ENCODE measurements at places on chromosomes 1 and 21.

DNA sequence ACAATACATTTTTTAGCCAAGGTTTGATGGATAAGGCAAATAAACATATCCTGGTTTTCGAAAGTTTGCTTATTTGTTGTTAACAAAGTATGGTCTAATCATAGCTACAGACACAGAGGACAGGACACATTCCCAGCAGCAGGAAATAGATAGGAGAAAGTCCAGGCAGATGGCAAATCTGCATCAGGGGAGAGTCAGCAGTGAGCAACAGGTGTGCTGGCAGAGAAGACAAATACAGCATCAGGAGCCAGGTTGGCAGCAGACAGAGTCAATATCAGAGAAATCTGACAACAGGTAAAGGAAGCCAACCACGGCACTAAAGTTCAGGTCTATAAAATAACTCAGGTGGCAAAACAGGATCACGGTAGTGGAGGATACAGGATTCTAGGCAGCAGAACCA lies 210.7 kb upstream of the PTBP2 start:
- H3K36me3 ChIP-seq, result no peaks in the 10 kb centered on the region
- DNase-seq, result no peak
- no peaks in the 10 kb centered on the region for H3K4me1 ChIP-seq
- H3K27me3 ChIP-seq, result no peaks in the 10 kb centered on the region
- no peak overlapping the region for H3K27ac ChIP-seq

DNA sequence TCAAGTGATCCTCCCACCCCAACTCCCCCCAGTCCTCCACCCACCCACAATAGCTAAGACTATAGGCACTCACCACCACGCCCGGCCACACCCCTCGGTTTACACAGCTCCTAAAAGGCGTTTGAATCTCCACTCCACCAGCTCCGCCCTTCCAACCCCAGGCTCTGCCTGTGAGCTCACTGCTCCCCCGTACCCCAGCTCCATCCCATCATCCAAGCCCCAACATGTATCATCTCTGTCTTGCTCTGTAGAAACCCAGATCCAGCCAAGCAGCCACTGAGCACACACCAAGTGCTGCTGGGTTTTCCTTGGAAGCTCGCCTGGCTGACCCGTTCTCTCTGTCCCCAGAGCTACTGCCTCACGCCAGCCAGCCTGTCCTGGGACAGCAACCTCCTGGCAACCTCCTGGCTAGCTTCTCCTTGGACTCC lies 12.0 kb upstream of the S100A2 start:
- no peaks in the 10 kb centered on the region for H3K4me1 ChIP-seq
- H3K4me3 ChIP-seq, result no peak overlapping the region
- H3K27ac ChIP-seq, result no peak overlapping the region

GRCh38 chr1:73943270-73943669 lies 254.7 kb downstream of the LRRIQ3 start:
- no peak for DNase-seq
- H3K4me3 ChIP-seq, result no peak overlapping the region
- no peak overlapping the region for H3K27ac ChIP-seq
- H3K4me1 ChIP-seq, result 0 out of 2 replicates have a peak, but pooled peaks cover 3% of the 10 kb centered on the region

DNA sequence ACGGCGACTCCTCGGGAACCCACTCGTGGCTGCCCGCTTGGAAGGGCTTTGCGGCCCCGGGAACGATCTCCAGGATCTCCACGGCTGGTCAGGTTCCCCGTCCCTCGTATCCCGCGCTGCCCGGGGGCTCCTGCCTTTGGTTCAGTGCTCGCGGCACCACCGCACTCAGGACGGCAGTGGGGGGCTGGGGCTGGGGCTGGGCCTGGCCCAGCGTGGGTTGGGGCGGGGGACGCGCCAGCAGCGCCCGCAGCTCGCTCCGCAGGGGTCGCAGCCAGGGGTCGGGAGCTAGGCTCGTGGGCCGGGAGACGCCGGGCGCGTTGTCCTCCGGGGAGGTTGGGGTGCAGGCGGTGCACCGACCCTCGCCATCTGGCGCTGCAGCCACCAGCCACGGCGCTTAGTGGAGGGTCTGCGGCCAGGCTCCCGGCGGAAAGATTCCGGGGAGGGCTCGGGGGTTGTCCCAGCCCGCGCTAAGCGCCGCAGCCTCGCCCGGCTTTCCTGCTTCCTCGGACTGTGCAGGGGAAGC lies 8.9 kb downstream of the SIM2 start:
- no peak overlapping the region for H3K4me3 ChIP-seq
- peaks cover 70% of the 10 kb centered on the region for H3K27me3 ChIP-seq
- no peaks in the 10 kb centered on the region for H3K36me3 ChIP-seq
- no peak for DNase-seq

DNA sequence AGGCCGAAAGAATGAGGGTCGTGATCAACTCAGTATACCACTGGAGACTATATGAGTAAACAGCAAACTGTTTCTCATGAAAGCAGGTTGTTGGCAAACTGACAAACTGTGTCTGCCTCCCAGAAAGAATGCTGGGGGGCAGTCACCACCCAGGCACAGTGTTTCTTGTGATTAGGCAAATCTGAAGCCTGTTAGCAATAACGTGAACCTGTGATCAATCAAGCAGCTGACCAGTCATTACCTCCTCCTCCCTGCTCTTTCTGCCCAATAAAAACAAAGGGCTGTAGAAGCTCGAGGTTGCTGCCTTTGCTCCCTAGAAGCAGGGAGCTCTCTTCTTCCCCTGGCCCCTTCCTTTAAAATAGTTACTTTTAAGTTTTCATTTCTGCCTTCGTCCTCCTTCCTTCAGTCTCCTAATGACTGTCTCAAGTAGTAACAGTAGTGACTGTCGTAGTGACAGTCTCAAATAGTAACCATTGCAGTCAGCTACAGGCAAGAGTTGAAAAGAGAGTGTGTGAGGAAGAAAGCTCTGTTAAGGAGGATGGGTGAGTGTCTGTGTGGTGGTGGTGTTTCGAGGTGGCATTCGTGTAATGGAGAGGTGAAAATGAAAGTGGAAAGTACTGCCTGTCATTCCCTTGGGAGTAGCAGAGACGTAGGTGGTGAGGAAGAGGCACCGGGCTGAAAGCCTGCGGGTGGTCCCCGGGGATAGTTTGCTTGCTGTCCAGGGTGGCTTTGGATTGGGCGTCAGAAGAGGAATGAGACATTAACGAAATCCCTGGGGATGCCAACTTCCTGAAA lies 14.5 kb downstream of the HHAT start:
- no peak for DNase-seq
- no peak overlapping the region for H3K27ac ChIP-seq
- H3K4me3 ChIP-seq, result no peak overlapping the region
- H3K27me3 ChIP-seq, result no peaks in the 10 kb centered on the region

GRCh38 chr21:46096596-46097335 lies 1.1 kb upstream of the COL6A2 start:
- peak overlapping the region; percentile 72 for H3K4me3 ChIP-seq
- H3K4me1 ChIP-seq, result no peaks in the 10 kb centered on the region
- peaks cover 7% of the 10 kb centered on the region for H3K27me3 ChIP-seq
- DNase-seq, result peak; percentile 53
- no peaks in the 10 kb centered on the region for H3K36me3 ChIP-seq

- no peak overlapping the region for H3K27ac ChIP-seq
- H3K4me3 ChIP-seq, result no peak overlapping the region
- no peaks in the 10 kb centered on the region for H3K27me3 ChIP-seq
- H3K36me3 ChIP-seq, result no peaks in the 10 kb centered on the region
These were observed 33.5 kb upstream of the RGS4 start for GRCh38 chr1:163035446-163036249.

GRCh38 chr1:160887071-160887470 lies 2.1 kb upstream of the ITLN1 start:
- DNase-seq, result no peak
- H3K27me3 ChIP-seq, result no peaks in the 10 kb centered on the region
- no peaks in the 10 kb centered on the region for H3K36me3 ChIP-seq
- H3K27ac ChIP-seq, result no peak overlapping the region
- H3K4me3 ChIP-seq, result no peak overlapping the region

DNA sequence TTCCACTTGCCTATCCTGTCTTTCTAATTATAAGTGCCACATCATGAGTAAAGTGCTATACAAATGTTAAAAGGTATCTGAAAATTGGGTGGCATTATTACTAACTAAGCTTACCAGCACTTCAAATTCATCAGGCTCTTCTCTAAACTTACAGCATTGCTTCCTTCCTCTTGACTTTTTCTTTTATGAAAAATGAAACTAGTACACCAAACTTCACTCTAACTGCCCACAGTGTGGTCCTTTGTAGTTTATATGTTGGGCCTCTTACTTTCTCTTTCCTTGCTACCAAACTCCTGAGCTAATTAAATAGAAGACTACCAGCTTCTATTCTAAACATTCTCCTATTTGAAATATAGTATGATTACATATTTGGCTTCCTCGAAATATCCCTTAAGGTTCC lies 81.8 kb downstream of the NOTCH2 start:
- H3K36me3 ChIP-seq, result no peaks in the 10 kb centered on the region
- no peak for DNase-seq
- H3K27me3 ChIP-seq, result no peaks in the 10 kb centered on the region
- no peaks in the 10 kb centered on the region for H3K4me1 ChIP-seq
- no peak overlapping the region for H3K27ac ChIP-seq

DNA sequence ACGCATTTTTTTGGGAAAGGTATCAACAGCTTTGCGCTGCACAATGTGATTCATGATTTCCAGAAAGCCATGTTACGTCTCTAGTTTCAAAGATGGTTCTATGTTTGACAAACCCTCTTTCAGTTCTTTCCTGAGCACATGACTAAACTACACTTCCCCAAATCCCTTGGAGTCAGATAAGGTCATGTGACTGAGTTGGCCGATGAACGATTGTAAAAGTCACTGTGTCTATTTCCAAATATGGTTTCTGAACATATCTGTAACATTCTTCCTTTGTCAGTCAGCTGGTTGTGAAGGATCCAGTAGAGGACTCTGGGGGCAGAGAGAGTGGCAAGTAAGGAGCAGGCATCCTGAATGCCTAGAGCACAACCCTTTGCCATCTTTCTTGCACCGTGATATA lies 35.4 kb downstream of the TMPRSS15 start:
- no peaks in the 10 kb centered on the region for H3K27me3 ChIP-seq
- no peak overlapping the region for H3K27ac ChIP-seq
- no peak overlapping the region for H3K4me3 ChIP-seq
- H3K4me1 ChIP-seq, result no peaks in the 10 kb centered on the region
- DNase-seq, result no peak
- no peaks in the 10 kb centered on the region for H3K36me3 ChIP-seq

All from H1 (cell line).